ENCODE measurements at places on chromosomes 1 and 21. TPM values are rescaled to one million over a fixed set of nuclear protein-coding genes. Genes with fewer than 3 reads are reported as not detected.

DNA sequence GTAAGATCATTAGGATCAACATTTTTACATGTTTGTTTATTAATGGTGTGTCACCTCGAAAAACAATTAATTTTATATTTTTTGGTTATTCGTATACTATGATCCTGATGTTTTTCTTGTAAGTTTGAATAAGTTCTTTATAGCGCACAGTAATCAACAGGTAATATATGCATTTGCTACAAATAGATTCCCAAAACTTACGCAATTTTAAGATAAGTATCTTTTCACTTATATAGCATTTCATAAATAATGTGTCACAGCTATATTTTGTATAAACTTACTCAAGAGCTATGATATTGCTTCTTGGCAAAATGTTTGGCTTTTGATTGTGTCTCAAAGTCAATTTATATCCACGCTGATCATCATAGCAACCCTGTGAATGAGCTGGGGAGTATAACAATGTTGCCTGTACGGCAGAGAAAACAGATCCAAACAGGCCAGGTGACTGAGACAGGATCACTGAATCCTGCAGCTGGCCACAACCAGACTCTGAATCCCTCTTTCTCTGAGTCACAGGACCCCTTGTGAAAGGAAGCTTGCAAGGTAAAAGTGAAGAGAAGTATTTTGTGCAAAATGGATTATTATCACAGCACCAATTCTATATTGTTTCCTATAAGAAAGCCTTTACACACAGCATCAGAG lies 48.6 kb downstream of the GNG12 start:
- no peak for DNase-seq

Gene LCK
- polyA plus RNA-seq, result 0.68 TPM

Gene SUSD4
- 29.8 TPM for polyA plus RNA-seq

Gene FCRL6
- 0.61 TPM for polyA plus RNA-seq

Gene MXRA8
- 111 TPM for polyA plus RNA-seq
